ENCODE measurements at places on chromosomes 12 and 14. TPM values are rescaled to one million over a fixed set of nuclear protein-coding genes. Genes with fewer than 3 reads are reported as not detected.

- DNase-seq: no peak
Observed at GRCh38 chr14:68217791-68218340, 398.3 kb downstream of the RAD51B start.

- no peak for DNase-seq
Observed at GRCh38 chr14:91337699-91338335, 79.8 kb downstream of the CCDC88C start.

DNA sequence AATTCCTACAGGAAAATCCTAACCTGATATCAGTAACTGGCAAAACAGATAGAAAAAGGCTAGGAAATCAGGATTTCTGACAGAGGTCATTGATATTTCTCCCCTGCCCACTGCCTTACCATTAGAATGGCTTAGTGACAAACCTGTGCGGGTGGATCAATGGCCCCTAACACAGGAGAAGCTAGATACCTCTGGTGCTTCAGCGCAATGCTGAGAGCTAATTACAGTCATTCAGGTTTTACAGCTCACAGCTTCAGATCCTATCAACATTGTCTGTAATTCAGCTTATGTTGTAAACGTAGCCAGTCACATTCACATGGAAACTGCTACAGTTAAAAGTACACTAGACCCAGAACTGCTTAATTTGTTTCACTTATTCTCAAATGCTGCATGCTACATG, 17.4 kb upstream of the SLC10A1 start:
- DNase-seq: no peak

ACRBP gene
- total RNA-seq: not detected

DNA sequence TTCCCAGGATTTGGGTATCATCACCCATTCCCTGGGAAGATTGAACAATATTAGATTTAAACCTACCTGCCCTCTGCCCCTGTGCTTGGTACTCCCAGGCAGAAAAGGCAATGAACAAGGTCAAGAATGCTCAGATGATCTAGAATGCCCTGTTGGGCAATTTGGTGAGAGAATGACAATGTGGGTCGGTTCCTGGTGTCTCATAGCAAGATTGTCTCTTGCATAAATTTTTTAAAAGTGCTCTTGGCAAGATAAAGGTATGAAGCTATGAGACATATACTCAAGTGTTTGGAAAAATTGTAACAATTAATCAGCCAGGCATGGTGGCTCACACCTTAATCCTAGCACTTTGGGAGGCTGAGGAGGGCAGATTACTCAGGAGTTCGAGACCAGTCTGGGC, 86.0 kb upstream of the OTX2 start:
- DNase-seq: no peak

DNA sequence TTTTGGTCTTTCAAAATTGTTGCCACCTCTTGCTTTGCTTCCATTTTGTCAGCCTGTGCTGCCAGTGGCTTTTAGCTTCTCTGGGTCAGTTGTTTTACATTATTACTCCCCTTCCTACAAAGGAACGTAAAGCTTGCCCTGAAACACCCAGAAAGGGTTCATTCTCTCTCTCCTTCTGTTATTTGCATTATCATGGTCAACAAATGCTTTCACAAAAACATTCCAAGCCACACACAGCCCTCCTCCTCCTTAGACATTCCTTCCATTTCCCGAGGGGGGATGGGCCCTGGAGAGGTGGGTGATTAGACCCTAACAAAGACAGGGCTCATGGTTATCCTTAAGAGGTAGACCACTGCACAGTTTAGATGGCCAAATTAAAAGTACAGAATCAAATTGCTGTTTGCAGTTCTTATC, 60.4 kb upstream of the SINHCAF start:
- DNase-seq: no peak

GRCh38 chr12:129440278-129440677, 463.5 kb downstream of the TMEM132D start:
- DNase-seq: no peak

MDP1 gene
- 23.3 TPM for total RNA-seq

DNA sequence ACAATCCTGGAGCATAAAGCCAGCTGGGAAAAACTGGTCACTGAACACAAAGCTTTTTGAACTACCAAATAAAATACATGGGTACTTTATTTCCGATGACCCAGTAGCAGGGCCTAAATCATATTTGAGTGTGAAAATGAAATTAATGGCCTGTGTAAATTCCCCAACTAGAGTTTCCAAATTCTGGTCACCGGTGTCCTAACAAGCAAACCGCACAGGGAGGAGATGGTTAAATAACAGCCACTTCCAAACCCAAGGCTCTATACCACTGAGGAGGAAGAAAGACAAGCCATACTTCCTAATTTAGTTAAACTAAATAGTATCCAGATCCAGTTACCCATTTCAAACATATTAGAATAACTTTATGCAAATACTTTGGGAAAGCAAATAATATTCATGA, 40.1 kb upstream of the DUSP6 start:
- no peak for DNase-seq

CLEC14A gene
- total RNA-seq: not detected

DNA sequence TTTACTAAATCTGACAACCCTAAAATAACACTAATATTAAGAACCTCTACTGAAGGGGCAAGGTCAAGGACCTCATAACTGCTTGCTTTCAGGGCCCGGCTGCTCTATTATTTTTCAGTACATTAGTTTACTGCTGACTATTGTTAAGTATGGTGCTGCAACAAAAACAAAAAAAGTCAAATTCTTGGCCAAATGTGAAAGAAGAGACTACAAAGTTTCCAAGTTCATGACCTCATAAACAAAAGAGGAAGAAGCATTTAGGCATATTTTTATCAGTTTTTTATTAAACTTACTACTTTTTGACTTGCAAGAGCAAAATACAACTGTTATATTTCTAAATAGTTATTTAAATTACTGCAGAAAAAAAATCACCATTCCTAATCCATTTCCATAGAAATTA, 109.8 kb upstream of the GPHB5 start:
- DNase-seq: no peak

CCDC197 gene
- not detected for total RNA-seq

ADAM21 gene
- 1.6 TPM for total RNA-seq

GRCh38 chr12:9751204-9752144, 9.2 kb downstream of the CD69 start:
- DNase-seq: peak; percentile 10

DNA sequence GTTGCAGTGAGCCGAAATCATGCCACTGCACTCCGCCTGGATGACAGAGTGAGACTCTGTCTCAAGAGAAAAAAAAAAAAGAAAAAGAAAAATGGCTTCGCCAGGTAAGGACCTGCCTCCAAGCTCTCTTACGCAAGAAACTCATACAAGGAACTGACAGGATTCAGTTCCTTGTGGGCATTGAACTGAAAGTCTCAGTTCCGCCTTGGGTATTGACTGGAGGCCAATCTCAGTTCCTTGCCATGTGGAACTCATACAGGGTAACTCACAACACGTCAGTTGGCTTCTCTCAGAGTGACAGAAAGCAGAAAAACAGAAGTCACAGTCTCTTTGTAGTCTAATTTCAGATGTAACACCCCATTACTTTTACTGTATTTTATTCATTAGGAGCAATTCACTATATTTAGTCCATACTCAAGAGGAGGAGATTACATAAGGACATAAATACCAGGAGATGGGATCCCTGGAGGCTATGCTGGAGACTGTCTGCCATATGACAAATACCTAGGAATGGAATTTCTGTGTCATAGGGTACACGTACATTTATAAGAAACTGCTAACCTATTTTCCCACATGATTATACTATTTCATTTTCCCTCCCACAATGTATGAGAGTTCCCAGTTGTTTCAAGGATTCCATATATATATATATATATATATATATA, 11.4 kb upstream of the NOPCHAP1 start:
- DNase-seq: peak; percentile 74

DNA sequence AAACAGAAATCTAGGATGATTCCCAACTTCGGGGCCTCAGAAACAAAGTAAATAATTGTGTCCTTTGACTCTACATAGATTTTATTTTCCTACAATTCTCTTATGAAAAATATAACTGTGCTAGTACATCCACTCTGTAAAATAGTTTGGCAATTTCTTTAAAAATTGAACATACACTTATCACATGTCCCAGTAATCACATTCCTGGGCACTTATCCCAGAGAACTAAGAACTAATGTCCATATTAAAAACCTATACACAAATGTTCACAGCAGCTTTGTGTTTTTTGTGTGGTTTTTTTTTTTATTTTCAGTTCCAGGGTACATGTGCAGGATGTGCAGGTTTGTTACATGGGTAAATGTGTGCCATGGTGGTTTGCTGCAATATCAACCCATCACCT, 99.0 kb downstream of the KCNH5 start:
- DNase-seq: no peak

DNA sequence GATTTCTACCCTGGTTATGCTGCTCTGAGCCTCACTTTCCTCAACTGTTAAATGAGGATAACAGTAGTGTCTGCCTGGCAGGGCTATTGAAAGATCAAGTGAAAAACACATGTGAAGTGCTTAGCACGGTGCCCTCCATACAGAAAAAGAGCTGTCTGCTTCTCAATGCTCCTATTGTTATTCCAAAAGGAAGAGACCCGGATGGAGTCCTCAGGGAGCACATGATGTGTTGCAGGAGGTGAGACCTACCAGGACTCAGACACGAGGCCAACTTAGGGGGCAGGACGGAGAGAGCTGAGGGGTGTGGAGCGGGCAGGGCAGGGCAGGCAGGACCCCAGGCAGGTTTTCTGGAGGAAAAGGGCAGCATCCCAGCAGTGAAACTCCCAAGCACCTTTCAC, 8.9 kb downstream of the FAIM2 start:
- no peak for DNase-seq

NDRG2 gene
- 0.96 TPM for total RNA-seq

JDP2 gene
- total RNA-seq: 3.7 TPM

BCAT1 gene
- total RNA-seq: 108 TPM

ITGB7 gene
- total RNA-seq: 1.1 TPM

ZNF10 gene
- total RNA-seq: 1.6 TPM

DNA sequence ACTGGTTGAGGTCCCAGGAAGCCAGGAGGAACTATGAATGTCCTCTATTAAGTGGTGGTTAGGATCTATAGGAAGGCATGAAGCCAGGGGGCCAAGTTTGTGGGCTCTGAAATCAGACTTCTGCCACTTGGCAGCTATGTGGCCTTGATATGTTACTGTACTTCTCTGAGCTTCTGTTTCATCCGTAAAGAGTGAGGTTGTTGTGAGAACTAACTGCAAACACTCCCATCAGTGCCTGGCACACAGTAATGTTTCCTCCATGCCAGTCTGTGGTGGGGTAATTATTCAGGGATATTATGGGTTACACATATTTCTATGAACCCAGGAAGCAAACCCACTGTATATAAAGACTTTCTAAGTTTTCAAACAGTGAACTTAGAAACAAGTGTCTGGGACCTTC, 57.4 kb downstream of the PLXNC1 start:
- DNase-seq: no peak

DNA sequence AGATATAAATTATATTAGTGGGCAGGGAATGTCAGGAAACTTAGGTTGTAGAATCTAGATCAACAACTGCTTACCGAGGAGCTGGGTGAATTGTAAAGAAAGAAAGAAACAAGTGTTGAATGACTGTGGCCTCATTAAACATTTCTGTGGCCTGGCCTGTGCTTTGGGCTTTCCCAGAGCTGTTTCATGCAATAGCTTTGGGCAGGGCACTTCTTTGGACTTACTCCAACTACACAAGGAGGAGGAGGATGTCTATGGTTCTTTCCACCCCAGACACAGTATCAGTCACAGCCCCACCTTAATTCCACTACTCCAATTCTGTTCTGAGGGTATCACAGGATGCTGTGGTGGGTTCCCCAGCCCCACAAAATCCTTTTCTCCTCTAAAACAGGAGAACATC, 38.0 kb downstream of the DPF3 start:
- DNase-seq: peak; percentile 70

DNA sequence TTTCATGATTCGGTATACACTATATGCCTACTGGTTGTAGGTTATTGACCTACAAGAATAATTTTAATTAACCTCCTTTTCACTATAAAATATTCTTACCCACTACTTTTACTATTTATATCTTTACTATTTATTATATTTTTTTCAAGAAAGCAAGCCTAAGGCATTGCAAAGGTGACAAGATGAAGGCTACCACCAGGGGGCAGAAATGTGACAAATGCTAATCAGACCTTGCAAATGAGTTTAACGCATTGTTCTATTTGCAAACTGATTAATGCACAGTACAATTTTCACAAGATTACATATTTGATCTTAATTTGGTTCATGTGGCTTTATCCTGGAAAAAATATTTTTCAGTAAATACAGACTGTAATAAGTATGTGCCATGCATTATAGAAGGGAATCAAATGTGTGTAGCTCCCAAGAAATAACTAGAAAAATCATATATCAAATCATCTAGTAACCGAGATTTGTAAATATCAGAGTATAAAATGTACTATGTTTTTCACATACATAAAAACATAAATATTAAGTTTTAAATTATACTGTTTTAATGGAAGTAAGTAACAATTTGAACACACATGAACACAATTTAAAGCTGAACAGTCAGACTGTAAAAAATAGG, 107.0 kb downstream of the ADAMTS20 start:
- peak; percentile 45 for DNase-seq

- DNase-seq: no peak
Observed at GRCh38 chr14:77219591-77219990, 38.0 kb downstream of the TMEM63C start.

SLC2A13 gene
- total RNA-seq: 5.8 TPM

- no peak for DNase-seq
Observed at GRCh38 chr12:11949738-11950411, 120.9 kb upstream of the BCL2L14 start.

DNA sequence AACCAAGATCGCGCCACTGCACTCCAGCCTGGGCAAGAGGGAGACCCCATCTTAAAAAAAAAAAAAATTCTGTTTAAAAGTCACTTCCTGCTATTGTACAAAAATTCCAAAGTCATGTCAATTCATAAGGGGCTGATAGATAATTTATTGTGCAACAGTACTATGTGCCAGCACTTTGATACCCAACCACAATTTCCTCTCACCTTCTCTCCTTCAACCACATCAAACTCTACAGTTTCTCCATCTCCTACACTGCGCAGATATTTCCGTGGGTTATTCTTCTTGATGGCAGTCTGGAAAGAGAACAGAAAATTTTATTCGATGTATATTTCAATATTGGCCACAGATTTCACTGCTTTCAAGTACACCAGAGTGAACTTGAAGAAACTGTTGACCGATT, 7.6 kb downstream of the YBX3 start:
- no peak for DNase-seq

GRCh38 chr14:73973497-73973896, 23.4 kb downstream of the COQ6 start:
- DNase-seq: no peak

DNA sequence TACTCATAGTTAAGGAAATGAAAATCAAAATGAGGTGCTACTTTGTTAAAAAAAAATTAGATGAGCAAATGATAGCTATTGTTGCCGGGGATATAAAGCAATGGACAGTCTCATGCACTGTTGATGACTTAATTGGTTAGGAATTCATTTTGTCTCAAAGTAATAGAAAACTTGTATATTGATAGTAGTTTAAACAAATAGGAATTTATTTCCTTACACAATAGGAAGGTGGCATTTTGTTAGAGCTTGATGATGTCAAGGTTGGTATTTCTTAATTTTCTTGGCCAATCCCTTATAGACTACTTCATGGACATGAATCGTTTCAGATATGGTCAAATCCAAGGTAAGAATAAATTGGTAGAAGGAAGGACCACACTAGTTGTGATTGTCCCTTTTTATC, 7.8 kb downstream of the PRPF39 start:
- no peak for DNase-seq

SLC6A13 gene
- total RNA-seq: not detected

Measured in RPMI7951 (cell line).